GM12865 (cell line): ENCODE measurements at places on chromosomes 4 and X.

- DNase-seq, result no peak
Observed at GRCh38 chrX:28960063-28960462, 372.8 kb downstream of the IL1RAPL1 start.

DNA sequence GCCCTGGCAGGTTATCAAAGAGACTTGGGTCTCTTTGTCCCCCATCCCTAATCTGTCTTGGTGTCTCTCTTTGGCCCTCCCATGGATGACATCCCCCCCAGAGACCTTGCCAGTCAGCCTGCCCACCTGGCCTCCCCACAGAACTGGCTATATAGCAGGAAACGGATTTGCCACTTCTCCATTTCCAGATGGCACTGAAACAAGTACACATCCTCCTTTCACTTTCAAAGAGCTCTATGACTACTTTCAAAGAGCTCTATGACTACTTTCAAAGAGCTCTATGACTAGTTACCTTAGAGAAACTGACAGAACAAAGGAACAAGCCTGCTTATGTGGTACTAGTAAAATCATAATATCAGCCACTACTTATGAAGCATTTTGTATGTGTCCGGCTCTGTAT is 175.3 kb downstream of the MAML3 start:
- peak; percentile 80 for DNase-seq

DNA sequence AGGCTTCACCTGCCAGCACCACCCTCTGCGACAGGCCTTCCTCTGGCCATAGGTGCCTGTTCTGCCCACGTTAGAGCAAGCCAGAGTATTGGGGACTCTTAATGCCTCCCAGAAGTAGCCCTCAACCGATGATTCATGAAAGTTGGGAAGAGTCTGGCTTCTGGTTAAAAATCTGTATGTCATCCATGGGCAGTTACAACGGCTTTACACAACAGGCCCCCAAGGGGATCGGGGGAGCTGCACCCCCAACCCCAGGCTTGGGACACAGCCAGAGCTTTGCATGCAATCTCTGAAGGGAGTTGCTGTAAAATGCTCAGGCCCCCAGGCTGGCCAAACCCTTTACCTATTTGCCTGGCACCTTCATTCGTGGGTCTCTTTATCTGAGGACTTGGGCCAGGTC is 5.4 kb upstream of the CYTL1 start:
- no peak for DNase-seq

GRCh38 chr4:118758293-118758692 is 73.1 kb downstream of the METTL14 start:
- no peak for DNase-seq

DNA sequence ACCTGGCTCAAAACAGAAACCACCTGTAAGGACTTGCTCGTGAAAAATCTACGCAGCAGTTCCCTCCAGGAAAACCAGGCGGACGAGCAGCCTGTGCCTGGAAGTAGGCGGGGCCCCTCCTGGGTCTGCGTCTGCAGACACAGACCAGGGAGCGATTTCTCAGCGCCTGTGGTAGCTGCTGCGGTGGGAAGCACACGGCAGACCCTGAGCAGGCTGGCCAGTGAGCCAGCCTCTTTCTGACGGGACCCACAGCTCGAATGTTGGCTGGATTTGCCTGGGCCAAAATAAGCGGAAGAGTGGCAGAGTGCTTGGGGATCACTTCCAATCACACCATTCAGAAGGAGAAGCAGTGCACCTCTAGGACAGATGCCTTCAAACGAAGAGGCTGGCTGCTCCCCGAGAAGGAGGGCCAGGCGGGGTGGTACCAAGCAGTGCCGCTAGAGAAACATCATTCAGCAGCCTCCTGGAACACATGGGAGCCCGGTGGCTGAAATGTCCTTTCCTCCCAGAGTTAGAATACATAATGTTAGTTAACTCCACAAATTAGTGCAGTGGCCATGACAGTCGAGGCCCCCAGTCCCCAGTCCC is 85.9 kb downstream of the GATB start:
- no peak for DNase-seq

DNA sequence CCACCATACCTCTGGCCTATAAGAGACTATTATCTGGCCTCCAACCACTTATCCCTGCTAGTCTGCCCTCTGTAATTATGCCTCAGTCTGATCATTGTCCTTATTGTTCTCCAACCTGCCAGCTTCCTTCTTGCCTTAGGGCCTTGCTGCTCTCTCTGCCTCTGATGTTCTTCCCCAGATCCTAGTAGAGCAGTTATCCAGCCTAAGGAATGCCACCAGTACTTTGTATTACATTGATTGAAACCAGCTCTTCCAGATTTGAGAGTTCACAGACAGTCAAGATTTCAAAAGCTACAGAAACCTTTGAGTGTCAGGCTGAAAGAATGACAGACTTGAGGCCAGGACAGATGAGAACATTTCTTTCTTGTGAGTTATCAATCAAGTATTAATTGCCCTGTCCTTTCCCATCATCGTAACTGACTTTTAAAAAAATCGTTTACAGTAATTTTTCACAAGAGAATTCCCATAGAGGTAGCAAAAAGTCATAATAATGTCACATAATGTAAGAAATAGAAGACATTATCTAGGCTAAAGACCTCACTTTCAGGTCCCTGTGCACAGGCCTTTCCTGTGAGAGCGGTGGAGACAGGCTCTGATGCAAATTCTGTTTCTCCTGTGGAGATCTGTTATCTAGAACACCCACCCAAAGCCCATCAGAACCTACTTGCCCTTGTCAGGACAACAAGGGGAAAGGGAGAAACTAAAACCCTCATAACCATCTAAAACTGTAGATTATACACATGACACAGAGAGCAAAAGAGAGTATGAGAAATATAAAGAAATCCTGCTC is 64.1 kb upstream of the GUCY1A1 start:
- no peak for DNase-seq

DNA sequence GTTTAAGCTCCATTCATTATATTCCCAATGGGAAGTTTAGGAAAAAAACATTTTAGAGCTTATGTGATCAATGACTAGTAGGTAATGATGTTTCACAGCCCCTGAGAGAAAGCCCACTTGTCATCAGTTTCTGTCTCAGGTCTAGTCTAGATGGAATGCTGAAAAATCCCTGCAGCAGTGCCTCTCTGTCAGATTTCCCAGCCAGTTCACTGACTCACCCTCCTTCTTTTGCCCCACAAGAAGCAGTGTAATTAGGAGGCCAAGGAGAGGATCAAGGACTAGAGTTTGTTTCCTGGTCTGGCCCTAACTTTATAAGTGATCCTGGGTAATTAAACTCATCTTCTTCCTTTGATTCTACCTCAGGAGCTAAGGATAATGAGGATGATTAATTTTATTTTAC is 118.7 kb upstream of the ANXA3 start:
- DNase-seq, result no peak

DNA sequence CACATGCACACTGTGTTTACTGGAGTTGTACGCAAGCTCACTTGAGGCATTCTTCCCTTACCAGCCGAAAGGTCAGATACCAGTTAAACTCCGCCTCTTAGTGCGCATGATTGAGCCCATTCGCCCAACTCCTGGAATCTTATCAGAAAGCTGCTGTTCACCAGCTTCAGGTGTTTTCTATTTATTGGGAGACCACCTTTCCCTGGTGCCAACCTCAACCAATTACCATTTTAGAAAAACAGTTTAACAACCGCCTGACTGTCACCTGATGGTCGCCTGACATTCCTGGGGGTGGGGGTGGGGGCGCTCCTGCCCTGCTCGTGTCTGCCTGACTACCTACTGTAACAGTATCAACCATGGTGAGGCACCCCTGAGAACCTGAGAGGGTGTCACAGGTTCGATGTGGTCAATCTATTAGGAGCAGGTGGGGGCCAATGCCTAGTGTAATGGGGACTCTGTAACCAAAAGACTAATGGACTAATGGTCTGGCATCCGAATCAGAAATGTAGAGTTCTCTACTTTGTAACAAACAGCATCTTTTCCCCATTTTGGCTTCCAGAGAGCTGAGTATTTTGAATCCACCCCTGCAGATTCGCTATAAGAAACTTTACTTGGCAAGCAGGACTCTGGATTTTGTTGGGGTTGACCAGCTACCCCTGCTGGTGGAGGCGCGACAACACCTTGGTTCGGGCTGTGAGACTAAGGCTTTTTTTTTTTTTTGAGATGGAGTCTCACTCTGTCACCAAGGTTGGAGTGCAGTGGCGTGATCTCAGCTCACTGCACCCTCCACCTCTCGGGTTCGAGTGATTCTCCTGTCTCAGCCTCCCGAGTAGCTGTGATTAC is 58.2 kb upstream of the ZNF157 start:
- peak; percentile 75 for DNase-seq

DNA sequence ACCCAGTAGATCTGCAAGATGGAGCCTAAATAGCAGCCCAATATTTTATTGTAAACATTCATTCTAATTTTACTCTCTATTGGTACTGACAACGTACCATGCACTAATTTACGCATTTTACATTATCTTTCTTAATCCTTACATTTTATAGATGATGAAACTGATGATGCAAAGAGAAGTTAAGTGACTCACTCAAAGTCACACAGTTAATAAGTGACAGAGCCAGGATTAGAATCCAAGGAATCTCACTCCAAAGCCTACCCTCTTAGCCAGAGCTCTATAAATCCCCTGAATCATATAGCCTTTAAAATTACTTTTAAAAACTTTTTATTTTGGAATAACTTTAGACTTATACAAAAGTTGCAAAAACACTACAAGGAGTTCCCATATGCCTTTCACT is 37.6 kb downstream of the PHKA1 start:
- DNase-seq, result no peak

GRCh38 chrX:132452911-132453550 is 35.8 kb downstream of the MBNL3 start:
- DNase-seq, result no peak

GRCh38 chr4:141501931-141502330 is 134.5 kb upstream of the IL15 start:
- no peak for DNase-seq

DNA sequence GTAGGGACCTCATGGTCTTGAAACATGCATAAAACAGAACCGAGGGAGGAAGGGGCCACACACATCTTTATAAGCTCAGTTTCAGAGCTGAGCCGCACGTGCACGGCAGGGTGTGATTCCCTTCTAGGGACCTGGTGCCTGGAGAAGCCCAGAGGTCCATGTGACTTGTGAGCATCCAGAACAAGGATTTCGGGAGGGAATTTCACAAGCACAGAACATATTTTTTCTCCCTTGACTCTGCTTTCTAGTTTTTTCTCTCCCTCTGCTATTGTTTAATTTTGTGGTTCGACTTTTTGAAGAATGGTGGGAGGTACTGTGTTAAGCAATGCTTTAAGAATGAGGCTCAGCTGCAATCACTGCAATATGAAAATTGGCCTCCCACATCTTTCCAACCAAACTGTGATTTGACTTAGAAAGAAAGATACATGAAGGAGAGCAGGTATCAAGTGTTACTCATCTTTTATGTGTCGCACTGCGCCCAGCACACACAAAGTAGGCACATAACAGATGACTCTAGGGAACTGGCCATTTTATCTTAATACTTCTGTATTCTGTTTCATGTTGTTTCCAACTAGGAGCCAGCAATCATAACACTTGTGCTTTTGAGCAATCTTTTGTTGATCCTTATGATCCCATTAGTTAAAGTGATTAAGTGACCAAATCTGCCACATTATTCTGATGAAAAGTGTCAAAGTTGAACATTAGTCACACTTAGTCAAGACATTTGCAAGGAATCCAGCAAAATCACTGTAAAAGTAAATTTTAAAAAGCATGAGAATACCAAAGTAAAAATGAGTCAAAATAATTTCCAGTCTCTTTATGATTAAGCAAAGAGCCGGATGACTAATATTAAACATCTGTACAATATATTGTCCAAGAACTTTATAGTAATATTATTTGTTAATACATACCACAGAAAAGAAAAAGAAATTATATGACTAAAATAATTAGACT is 86.4 kb downstream of the SHISA3 start:
- no peak for DNase-seq

- DNase-seq, result no peak
Observed at GRCh38 chr4:104531390-104531789, 36.7 kb upstream of the CXXC4 start.

DNA sequence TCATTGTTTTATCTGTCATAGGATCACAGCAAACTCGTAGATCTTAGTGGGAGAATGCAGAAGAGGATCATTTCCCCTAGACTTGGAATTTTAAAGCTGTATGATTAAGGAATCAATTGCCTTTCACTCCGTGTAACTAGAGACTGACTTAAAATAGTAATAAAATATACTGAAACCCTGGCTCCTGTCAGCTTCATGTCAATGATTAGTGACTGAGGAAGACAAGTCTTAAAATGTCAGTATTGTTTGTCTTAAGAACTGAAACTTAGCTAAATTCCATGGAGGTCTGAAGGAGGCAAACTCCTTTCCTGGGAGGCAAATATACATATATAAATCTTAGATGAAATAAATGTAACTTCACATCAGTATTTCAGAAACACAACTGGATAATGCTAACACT is 1016.7 kb upstream of the PCDH10 start:
- no peak for DNase-seq

DNA sequence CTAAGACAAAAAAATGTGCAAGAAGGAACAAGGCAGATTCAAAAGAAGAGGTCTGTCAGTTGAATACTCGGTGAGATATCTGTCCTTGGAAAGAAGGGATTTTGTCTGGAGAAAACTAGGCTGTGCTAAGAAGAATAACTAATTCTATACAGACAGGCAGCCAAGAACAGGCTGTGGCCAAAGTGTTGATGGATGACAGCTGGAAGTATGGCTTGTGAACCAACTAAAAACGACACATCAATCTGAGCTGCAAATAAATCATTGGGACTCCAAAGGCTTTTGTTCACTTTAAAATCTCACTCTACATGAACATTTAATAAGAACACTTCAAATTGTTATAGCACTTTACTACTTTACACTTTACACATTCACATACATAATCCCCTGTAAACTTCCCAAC is 70.5 kb upstream of the IGSF1 start:
- no peak for DNase-seq

GRCh38 chr4:86895692-86896488 is 3.7 kb upstream of the C4orf36 start:
- peak; percentile 76 for DNase-seq

DNA sequence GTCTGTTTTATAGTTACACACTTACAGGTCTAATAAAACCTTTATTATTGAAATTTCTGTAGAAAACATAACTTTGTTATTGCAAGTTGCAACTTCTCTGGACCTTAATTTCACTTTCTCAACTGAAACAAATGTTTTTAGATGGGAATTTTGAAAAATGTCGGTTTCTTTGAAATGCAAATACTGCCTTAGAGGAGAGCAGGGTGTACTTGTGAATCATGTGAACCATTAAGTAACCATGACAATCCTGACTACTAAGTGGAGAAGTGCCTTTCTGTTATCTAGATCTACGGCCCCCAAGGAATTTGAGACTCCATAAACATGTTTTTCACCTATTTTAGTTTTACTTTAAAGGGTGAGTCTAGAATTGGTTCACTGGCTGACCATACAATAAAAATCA is 8.5 kb upstream of the ARMCX2 start:
- DNase-seq, result no peak

GRCh38 chr4:114694770-114695169 is 96.2 kb downstream of the UGT8 start:
- DNase-seq, result peak; percentile 52

- DNase-seq, result peak; percentile 76
Observed at GRCh38 chrX:104113222-104113965, 1.1 kb downstream of the ZCCHC18 start.

DNA sequence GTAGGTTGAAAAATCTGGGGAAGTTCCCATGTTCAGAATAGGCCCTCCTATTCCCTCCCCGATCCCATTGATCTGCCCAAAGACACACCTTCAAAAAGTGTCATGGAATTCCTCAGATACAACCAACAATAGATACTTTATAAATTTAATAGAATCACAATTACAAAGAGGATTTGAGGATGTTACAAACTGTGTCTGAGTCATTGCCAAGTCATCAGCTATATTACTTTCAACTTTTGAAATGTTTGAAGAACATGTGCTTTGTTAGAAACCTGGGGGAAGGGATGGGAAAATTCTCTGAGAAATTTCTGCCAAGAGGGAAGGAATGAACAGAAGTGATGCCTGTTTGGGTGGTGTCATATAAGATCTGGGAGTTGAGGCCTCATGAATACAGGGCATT is 46.7 kb downstream of the KCNIP4 start:
- no peak for DNase-seq
